Renal cortex interstitium (tissue), 15 donors: ENCODE measurements at places on chromosomes 11 and 22.

DNA sequence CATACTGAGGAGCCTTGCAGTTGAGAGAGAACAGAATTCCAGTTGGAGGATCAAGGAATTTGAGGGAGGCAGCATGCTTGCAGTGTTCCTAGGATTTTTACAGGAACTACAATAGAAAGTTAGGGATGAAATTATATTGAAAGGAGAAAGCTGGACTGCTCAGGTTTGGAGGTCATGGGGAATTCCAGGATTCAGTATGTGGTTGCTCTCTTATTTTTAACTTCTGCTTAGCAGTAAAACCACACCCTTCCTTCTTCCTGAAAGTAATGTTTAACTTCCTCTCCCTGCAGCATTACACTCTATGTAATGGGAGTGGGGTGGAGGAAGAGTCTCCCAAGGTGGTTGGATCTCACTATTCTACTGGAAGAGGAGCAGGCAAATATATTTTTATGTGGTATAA, 31.3 kb downstream of the CTNND1 start:
- DNase-seq, result no peak

- DNase-seq, result no peak
Measured at GRCh38 chr11:116654526-116654925, 118.3 kb downstream of the BUD13 start.

DNA sequence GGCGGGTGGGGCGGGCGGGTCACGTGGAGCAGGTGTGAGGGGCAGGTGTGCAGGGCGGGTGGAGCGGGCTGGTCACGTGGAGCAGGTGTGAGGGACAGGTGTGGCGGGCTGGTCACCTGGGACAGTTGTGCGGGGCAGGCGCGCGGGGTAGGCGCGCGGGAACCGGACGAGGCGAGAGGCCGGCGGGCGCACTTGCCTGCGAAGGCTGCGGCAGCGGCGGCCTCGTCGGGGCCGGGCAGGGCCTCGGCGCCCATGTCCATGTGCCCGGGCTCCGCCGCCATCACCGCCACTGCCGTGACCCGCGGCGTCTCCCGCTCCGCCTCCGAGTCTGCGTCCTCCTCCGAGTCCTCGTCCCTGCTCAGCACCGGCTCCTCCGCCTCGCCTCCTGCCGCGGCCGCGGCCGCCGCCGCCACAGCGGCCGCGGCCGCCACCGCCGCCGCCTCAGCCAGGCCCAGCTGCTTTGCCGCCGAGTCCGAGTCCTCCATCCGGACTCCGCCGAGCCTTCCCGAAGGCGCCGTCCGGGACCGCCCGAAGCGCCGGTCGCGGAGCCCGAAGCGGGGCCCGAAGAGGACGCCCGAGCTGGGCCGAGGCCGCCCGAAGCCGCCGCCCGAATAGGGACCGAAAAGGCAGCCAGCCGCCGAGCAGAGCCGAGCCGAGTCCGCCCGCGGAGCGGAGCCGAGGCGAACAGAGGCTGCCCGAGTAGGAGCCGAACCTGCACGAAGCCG, at the start of gene DEAF1:
Gene DEAF1 (minus strand): TSS at position 660 of the 725 bp plus-strand sequence. CDS start 175 bp downstream, at position 485.
- peak; percentile 94 for DNase-seq

DNA sequence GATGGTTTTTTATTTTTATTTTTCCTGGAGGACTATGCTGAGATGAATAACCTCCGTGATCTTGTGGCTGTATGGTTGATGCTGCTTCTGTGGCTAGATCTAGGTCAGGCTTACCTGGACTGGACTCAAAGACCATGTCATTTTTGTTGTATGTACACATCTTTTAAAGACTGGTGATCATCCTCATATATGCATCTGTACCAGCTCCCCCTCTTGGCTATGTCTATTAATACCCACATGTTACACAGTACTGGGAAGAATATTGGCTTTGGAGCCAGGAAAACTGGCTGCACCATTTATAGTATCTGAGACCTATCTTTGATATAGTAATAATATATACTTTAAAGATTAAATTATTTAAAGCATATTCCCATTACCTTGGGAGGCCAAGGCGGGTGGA, 18.4 kb upstream of the PITPNB start:
- no peak for DNase-seq

DNA sequence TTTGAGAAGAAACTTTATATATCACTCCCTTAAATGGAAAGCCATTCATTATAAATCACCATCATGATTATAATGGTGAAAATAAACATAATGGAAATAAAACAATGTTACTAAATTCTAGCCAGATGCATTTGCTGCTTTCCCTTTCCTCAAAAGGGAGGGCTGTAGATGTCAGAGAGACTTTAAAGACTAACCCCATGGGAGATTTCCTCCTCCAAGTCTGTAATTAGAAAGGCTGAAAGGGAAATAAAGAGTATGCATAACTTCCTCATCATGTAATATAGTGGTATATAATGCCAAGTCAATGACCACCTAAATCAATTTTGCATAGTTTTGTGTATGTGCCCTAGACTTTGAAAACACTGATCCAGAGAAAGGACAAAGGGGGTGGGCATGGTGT, 6.4 kb downstream of the CD6 start:
- DNase-seq, result no peak

- no peak for DNase-seq
Measured at GRCh38 chr11:34158661-34159060, 53.2 kb downstream of the NAT10 start.

- no peak for DNase-seq
Measured at GRCh38 chr11:19216709-19217374, 15.1 kb upstream of the CSRP3 start.

GRCh38 chr11:11173316-11174025, 179.6 kb downstream of the CSNK2A3 start:
- DNase-seq, result no peak

GRCh38 chr11:69172674-69173073, 16.9 kb downstream of the SMIM38 start:
- DNase-seq, result no peak

DNA sequence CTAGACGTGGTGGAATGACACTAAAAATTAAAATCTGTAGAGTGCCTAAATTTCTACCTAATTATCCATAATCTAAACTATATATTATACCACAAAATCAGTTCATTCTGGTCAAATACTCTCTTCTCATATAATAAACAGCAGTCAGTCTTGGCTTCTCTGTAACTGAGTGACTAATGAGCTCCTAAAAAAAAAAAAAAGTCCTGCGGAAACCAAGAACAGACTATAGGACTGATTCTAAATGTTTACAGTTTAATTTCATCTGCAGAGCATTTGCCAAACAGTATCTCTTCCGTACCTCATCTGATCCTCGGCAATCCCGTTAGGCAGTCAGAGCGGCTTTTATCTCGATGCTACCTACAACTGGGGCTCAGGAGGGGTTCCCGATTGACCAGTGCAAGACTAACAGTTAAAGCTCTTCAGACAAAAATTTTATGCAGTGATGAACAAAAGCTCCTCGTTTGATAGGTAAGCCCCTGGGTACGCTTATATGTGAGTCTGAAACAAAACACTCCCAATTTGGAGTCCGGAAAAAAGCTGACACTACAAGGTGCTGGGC, 686 bp downstream of the KIF18A start:
- no peak for DNase-seq

GRCh38 chr11:77067861-77068443, 1.2 kb downstream of the CAPN5 start:
- no peak for DNase-seq

GRCh38 chr11:128453444-128454336, 133.7 kb downstream of the ETS1 start:
- DNase-seq, result no peak

- DNase-seq, result no peak
Measured at GRCh38 chr11:11280826-11281225, 72.2 kb downstream of the CSNK2A3 start.

DNA sequence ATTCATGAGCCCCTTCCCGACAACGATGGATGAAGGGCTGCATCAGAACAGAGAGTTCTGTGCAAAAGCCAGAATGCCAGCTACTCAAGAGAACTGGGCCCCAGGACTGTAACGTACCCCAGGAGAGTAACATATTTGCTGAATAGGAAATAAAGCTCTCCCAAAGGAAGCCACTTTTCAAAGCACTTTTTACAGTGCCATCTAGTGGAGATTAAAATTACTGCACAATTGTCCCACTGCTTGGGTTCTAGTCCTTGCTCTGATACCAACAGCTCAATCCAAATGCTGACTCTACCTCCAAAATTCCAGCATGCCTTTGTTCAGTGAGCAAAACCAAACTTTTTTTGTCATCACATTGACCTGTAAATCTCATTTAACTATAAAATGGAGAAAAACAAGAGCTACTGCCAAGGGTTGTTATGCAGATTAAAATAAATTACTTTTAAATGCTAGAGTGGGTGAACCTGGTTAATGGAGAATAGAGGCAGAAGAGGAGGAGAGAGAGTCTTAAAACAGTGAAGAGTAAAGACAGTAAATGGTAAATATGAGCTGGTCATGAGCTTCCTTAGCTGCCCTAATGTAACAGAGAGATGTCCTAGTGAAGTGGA, 87.6 kb upstream of the FSHB start:
- no peak for DNase-seq

DNA sequence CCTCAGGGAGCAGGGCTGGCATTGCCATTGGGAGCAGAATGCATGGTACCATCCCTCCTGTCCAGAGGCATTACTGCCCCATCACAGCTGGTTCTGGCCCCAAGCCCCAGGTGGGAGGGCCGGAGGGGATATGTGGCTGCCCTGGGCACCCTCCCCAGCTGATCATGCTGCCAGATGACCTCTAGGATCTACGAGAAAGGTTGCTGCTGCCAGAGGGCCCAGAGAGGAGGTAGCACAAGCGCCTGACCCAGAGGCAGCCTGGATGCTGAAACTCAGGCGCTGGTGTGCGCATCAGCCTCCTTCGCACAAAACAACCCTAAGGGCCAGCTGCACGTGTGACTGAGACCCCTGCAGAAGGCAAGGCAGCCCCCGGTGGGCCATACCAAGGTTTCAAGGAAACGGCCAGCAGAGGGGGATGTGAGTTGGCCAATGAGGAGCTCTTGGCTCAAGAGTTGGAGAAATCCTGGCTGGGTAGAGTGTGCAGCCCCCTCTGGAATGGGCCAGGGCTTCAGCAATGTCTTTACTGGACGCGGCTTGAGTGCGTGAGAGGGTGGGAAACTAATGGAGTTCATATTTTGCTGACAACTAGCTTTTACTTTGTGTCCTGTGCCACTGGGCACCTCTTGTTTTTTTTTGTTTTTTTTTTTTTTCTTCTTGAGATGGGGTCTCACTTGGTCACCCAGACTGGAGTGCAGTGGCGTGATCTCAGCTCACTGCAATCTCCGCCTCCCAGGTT, 88.3 kb upstream of the PARVA start:
- no peak for DNase-seq

- DNase-seq, result no peak
Measured at GRCh38 chr11:91081440-91082043, 858.7 kb upstream of the CHORDC1 start.

DNA sequence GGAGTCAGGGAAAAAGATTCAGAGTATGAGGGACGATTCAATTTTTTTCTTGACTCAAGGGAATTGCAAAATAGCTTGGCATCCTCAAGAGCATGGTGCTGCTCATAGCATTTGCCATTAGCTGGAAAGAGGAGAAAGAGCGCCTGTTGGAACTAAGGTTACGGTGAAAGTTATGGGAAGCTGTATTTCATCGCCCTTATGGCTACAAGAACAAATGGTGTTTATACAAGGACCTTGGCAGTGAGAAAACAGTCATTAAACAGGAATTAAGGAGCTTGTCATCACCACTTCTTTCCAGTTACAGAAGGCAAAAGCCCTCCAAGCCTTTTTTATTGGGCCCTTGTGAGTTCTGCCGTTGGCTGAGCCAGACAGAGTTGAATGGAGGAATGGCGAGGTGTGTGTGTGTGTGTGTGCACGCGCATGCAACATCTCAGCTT, 74.2 kb downstream of the ALX4 start:
- peak; percentile 41 for DNase-seq

DNA sequence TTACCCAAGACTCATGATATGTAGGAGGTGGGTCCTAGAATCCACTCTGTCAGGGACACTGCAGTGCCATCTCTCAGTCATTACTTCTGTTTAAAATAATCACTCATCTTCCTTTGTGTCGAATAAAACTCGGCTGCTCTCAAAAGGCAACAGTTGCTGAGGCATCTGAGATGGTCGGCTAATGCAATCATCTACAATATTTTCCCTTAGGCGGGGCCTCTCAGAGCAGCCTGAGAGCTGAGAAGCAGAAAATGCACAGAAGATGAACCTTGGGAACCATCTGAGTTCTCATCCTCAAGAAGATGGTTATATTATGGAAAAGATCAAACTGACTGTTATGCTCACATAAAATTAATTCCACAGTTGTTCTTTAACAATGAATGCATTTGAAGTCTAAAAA, 1518.2 kb upstream of the TENM4 start:
- DNase-seq, result no peak

GRCh38 chr11:35549787-35550186, 24.4 kb upstream of the PAMR1 start:
- DNase-seq, result no peak

GRCh38 chr22:45997077-45997776, 20.3 kb upstream of the WNT7B start:
- DNase-seq, result no peak

DNA sequence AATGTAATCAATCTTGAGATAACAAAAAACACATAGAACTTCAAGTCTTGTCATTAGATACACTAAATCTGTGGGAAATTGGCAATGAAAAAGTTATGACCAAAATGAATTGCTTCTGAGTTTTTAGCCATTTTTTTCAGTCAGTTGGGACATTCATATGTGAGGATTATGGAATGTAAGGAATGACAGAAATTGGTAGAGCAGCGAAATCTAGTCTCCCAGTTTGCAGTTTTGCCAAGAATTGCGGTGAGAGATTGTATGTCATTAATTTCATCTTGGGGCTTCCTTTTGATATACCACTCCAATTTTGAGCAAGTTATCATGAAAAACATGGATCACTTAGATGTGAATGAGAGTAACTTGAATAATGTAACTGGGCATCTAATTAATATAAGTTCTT, 49.9 kb downstream of the SIK2 start:
- no peak for DNase-seq

DNA sequence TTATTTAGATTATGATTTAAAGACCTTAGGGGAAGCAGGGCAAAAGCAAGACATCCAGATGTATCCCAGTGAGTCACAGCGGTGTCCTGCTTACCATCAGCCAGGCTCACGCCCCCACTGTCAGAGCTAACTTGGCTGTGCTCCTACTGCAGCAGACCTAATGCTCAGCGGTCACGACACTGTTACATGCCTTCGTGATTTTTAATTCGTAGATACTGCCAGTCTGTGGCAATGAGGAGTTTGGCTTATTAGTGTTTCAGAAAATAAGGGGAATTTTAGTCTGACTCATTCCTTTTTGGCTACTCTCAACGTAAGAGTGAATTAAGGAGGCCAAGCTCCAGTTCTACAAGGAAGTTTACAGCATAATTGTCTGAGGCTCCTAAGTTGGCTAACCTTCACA, 22.7 kb downstream of the EFCAB6 start:
- DNase-seq, result no peak

GRCh38 chr11:113705871-113706655, at the start of gene TMPRSS5:
Gene TMPRSS5, minus strand, starts transcription at chr11:113706308. Its CDS starts 84 bp downstream, at chr11:113706224.
- no peak for DNase-seq

GRCh38 chr11:44926036-44926435, 24.6 kb downstream of the TP53I11 start:
- DNase-seq, result no peak
